ENCODE measurements at places on chromosomes 5 and 9.

GRCh38 chr5:40474250-40474649 is 205.5 kb upstream of the PTGER4 start:
- DNase-seq = no peak

DNA sequence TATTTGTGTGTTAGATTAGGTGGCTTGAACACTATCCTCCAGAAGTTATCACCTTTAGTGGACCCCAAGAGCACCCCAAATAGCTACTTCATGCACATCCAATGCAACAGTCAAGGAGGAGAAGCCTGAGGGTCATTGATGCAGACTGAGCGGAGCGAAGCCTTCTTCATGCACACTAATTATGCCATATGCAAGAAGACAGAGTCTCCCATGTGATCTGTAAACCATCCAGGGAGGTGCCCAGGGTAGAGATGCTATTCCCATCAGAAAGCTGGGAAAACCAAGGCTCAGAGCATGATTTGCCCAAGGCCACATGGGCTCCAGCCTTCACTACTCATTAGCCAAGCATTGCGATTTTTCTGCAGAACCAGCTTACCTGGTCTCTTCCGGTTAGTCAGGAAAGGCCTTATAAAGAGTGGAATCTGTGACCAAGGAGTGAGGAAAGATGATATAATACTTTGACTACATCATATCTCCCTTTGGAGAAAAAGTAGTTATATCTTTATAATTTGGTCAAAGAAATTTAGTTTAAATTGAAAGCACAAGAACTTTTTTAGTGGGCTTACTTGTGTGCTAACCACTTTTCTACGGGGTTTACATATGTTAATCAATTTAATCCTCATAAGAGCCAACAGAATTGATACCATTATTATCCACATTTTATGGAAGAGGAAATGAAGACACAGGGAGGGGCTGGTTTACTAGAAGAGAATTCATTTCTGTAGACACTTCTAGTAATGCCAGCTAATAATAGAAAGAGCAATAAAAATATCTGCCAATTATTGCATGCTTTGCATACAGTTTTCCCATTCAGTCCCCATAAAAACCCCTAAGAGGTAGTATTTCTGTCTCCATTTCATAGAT is 220.0 kb downstream of the ESM1 start:
- no peak for DNase-seq

DNA sequence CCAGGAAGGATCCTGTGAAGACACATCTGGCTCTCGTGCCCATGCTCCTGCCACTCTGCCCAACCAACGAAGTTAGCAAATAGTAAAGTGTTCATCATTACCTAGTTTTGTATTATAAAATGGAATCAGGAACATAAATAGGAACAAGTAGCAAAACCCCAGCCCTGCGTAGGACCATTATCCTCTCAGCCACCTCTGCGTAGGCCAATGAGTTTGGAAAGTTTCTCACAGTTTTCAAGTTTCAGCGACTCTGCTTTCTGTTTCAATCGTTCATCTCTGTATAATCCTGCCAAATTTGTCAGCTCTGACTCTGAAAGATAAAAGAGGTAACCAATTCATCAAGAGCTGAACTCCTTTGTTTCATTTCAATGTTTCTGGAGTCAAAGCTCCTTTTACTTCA is 10.1 kb upstream of the SPATA24 start:
- no peak for DNase-seq

- no peak for DNase-seq
Observed at GRCh38 chr5:178305801-178306200, 73.2 kb upstream of the PHYKPL start.

- DNase-seq = no peak
Observed at GRCh38 chr9:134870301-134870694, 10.3 kb upstream of the FCN2 start.

GRCh38 chr9:133727876-133728441 is 10.2 kb downstream of the SARDH start:
- DNase-seq = no peak

DNA sequence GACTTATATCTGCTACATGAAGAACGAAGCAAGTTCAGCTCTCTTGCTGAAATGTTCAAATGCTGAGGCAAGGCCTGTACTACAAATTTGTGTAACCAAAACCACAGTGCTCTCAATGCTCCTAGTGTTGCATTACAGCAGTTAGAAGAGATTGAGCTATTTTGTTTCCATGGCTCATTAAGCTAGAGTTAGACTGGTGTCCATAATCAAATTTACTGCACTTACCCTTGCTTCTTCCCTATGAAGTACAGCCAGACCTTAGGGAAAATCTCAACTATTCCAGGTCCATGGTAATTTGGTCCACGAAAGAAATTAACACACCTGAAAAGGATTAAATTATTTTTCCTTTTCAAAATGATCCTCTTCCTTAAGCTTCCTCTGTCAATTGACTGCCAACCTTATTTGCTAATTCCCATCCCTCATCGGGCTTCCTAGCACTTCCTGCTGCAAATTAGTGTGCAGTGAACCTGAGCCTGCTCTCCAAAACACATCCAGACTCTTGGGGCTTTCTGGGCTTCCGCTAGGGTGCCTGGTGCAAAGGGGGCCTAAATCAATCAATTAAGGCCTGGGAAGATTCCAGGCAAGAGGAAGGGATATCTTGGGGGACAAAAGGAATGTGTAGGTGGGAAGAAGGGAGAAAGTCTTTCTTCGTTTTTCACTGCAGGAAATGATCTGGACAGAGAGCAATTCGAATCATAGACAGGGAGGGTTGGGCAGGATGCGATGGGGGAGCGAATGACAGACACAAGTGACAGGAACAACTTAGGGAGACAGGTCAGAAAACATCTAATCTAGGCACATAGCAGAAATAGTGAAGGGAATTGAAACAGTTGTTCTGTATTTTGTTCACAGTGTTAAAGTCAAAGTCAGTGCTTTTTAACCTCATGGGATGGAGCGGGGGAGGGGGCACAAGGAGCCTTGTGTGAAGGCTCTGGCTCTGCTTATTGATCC is 542.4 kb downstream of the RAB3C start:
- DNase-seq = peak; percentile 25

GRCh38 chr5:163914910-163915309 is 409.5 kb downstream of the MAT2B start:
- DNase-seq = peak; percentile 96

GRCh38 chr5:143464723-143465490 is 61.4 kb upstream of the NR3C1 start:
- DNase-seq = no peak

DNA sequence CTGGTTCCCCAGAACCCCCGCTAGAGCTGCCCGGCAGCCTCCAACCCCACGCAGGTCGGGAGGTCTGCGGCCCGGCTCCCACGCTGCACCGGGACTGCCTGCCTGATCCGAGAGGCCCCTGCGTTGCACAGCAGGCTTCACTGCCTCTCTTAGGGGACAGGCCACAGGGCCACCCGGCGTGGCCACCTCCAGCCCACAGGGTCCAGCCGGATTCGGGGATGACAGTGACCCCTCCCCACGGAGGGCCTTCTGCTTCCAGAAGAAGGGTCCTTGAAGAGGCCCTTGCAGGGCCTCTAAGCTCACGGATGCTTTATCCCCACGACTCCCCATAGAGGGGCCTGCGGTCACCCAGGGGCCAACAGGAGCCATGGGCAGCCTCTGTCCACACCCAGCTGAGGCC is 66.1 kb upstream of the PPP1R26 start:
- DNase-seq = no peak

GRCh38 chr5:95731571-95732554 is 727 bp downstream of the RHOBTB3 start:
- DNase-seq = peak; percentile 71

GRCh38 chr5:173855162-173855994 is 32.8 kb upstream of the CPEB4 start:
- peak; percentile 92 for DNase-seq

- no peak for DNase-seq
Observed at GRCh38 chr5:52013523-52013922, 630.3 kb downstream of the ISL1 start.

GRCh38 chr9:79706512-79706911 is 134.7 kb downstream of the TLE4 start:
- no peak for DNase-seq

DNA sequence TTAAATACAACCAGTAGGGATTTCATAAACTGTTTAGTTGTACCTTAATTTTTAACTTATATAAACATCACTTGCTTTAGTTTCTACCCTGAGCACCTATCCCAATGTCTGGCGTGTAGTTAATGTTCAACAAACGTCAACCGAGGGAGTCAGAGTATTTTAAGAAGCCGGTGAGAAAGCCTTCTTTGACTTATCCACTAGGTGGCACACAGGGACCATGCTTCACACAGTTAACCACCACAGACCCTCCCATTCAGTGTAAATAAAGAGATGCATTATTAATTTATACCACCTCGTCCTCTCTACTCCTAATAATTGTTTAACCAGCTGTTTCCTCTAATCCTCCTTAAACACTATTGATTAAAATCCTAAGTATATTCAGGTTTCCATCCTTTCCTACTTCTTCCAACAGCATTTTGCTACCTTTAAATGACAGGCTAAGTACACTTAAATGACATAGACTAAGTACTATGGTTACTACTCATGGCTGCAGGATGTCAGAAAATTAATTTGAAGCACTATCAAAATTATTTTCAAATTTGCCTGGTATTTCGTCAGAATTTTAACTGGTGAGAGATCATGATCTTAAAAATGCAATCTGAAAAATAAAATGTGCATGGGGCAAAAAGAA is 2.3 kb downstream of the HAPLN1 start:
- DNase-seq = peak; percentile 83

GRCh38 chr5:57529864-57530263 is 47.3 kb upstream of the ACTBL2 start:
- DNase-seq = no peak

DNA sequence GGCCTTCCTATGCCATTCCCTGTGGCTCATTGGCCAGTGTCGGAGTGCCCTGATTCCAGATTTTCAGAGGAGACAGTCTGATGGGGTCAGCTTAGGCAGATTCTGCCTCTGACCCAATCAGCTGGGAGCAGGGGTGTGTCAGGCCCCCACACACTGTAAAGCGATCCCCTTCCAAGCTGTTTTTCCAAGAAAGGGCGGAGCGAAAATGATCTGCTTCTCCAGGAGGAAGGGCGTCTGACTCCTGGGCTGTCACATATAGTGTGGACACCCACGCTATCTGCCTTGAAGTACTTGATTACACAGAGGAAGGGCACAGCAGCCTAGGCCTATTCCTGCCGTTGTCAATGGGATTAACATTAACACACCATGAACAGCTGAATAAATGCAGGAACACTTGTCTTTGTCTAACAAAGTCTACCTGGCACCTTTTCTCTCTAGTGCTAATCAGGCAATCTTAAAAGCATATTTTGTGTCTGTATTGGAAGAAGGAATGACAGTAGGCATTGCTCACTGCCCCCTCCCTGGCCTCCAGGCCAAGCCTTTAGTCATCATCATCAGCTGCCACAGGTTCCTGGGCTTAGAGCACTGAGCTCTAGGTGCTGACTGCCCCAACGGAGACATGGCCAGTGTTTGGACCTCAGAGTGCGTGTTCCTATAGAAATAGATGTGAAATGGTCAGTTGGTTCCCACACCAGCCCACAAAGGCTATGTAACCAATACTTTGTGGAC is 218.7 kb downstream of the MELK start:
- no peak for DNase-seq

DNA sequence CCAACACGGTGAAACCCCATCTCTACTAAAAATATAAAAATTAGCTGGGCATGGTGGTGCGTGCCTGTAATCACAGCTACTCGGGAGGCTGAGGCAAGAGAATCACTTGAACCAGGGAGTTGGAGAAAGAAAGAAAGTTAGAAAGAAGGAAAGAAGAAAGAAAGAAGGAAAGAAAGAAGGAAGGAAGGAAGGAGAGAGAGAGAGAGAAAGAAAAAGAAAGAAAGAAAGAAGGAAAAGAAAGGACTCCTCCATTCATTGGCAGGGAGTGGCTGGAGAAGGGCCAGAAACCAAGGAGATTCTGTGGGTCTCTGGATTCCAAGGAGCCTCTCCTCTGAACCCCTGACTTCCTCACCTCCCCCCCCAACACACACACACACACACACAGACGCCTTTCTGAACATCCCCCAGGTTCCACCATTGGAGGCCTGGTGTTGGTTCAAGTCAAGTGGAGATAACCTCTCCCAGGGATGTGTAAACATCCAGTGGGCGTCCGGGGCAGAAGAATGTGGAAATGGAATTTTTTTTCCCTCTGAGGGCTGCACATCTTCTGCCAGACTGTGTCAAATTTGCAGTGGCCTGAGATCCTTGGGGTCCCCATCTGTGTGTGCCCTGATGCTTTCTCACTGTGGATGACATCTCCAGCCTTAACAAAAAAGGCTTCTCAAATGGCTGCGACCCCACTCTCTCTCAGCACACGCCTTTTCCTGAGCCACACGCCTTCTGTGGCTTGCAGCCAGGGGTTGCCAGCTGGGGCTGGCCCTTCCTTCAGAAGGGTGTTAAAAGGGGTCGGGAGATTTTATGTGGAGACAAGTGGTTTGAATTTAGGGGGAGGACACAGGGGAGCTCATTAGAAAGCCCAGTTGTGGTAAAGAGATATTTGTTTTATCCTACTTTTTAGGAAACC is 109.3 kb upstream of the HAND1 start:
- no peak for DNase-seq

- DNase-seq = no peak
Observed at GRCh38 chr9:91746357-91746756, 203.7 kb downstream of the ROR2 start.

GRCh38 chr5:60830581-60831127 is 13.4 kb downstream of the ELOVL7 start:
- DNase-seq = no peak

- no peak for DNase-seq
Observed at GRCh38 chr9:87149799-87150198, 202.5 kb upstream of the GAS1 start.

DNA sequence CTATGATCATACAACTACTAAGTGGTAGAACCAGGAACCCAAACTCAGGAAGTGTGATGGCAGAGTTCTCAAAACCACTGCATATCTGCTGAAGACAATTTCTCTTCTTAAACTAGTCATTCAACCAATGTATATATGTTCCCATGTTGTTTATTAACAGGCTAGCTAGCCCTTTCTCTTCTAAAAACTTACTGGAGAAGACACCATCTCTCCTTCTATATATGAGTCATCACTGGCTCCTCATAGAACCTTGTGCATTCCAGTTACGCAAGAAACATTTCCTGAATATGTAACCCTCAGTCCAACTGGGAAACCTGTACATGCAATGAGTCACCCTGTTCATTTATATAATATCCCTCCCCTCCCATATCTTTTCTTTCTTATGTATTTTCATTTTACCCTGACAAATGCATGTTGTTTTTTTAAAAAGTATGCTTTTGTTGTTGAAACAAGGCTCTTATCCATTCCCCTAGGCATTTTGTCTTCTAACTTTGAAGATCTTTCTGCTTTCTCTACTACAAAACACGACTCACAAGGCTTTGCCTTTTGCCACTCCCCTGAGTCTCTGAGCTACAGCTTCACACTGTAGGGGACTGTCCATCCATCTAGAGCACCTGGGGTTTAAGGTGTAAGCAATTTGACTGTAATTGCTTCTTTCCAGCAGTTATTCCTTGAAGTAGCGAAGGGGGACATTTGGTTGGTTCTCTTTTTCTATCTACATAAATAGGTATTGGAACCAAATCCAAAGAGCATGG is 119.5 kb downstream of the ANXA1 start:
- DNase-seq = peak; percentile 33

- no peak for DNase-seq
Observed at GRCh38 chr9:93949073-93949693, 6.0 kb downstream of the BARX1 start.

- no peak for DNase-seq
Observed at GRCh38 chr5:138954257-138955012, 79.3 kb upstream of the LRRTM2 start.

GRCh38 chr5:96229188-96229587 is 203.9 kb downstream of the PCSK1 start:
- DNase-seq = no peak

Data from hematopoietic multipotent progenitor cell treated with erythropoietin and hydrocortisone succinate and interleukin-3 and kit ligand, for 4 days (in vitro differentiated cells).